ENCODE measurements at places on chromosomes 5 and 9. TPM values are rescaled to one million over a fixed set of nuclear protein-coding genes. Genes with fewer than 3 reads are reported as not detected.

DNA sequence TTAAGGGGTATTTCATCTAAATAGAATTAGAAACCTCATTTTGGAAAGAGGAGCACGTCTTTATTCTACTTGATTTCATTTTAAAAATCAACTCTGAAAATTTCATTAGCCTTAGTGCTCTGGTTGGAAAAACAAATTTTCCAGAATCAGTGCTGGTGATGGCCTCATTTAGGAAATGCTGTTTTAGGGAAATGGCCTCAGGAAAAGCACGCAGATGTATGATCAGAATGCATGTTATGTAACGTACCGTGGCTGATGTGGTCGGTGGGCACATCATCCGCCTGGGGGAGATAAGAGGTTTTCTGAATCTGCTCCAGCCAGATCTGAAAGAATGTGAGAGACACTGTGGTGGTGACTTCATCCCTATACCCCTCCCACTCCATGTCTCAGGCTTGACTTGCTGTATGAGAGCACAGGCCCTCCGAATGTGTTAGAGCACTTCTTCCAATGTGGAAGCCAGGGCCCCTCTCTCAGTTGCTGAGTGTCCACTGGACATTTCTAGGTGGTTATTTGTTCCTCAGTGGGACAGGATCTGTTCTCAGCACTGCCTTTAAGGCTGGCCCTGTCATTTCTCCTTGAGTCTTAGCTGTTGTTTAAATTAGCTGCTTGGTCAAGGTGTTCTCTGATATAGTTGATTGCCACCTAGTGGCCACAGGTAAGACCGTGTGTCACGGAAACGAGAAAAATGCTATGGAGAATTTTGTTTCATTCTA lies 96.5 kb downstream of the ARHGAP26 start:
- peak; percentile 72 for DNase-seq

DNA sequence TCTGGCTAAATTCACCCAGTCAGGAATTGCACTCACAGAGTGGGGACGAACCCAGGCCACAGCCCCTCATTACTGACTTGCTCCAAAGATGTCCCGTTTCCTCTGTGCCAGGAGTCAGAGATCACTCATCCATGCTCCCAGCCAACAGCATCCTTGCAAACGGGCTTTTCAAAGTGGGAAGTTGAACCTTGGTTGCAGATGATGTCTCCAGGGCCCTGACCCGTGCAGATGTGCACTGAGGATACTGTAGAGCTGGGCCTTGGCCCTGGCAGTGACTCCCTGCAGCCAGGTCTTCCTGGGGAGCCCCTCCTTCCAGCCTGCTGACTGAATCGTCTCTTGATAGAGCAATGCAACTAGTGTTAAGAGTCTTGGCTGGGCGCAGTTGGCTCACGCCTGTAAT lies 22.3 kb downstream of the TCF7 start:
- no peak for DNase-seq

GRCh38 chr9:21096901-21097255 lies 19.1 kb upstream of the IFNB1 start:
- DNase-seq = no peak

DNA sequence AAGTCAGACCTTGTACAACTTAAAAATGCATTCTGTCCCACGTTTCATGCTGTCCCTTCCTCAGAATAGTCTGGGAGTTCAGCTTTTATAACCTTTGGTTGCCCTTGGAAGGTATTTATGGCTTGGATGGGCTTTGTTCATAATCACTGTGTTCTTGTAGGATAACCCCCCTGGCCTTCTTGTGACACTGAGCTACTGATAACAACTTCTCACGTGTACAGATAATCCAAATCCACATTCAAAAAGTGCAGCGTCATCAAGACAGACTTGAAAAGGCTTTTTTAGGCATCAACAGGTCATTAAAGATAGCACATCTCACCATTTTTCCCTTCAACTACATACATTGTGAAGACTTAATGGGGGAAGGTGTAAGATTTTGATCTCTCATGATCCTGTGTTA lies 42.0 kb downstream of the SLC1A3 start:
- DNase-seq = no peak

DNA sequence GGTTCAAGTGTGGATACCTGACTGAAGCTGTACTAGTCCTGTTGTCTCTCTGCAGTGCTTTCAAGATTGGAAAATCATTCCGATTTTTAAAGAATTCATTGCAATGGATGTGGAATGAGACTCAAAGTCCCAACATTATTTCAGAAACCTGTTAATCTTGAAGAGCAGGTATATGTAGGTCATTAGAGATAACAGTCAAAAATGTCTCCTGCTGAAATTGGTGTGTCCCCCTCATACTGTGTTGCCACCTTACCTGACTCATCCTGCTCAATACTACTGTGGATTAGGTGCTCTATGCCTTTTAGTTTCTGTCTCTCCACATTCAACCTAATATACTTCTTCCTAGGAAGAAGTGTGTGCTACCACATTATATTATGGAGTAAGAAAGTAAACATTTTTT lies 91.1 kb upstream of the NR3C1 start:
- DNase-seq = no peak

DNA sequence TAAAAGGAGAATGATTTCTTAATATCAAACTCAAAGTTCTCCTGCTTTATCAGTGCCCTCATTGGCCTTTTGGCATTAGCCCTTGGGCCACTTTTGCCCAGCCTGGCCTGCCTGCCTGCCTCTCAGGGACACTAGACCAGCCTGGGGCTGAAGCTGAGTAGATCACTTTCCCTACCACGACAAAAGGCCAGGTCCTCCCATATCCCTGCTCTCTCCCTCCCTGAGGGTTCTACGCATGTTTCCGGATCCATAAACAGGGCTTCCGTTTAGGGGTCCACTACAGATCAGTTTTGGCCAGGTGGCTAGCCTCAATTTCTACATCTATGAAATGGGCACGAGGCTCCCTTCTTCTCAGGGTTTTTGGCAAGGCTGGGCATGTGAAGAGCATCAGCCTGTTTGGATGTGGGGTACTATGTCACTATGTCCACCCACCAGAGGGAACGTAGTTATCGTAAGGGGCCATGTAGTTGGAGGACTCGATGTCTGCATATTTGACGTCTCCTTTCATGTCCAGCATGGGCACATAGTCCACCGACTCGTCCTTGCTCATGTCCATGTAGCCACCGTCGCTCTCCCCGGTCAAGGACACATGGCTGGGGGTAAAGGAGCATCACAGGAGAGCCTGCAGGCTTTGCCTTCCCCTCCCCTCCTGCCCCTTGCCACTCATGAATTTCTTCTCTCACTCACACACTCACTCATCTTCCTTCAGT lies 34.0 kb downstream of the PDGFRB start:
- no peak for DNase-seq

DNA sequence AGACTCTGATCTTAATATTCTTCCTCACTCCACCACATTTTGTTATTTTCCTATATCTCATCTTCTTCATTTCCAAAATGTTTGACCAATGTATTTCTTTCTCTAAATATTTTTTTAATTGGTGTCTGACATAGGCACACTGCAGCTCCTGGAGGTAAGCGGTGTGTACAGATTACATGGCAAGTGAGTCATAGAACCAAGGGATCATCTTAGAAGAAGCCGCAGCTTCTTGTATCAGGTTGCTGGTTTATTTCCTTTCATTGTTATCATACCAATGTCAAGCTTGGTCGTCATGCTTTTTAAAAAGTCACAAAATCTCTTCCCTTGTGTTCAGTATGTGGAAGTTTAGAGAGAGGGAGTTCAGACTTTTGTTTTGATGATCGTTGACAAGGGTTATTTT lies 526.1 kb upstream of the CDH18 start:
- no peak for DNase-seq

DNA sequence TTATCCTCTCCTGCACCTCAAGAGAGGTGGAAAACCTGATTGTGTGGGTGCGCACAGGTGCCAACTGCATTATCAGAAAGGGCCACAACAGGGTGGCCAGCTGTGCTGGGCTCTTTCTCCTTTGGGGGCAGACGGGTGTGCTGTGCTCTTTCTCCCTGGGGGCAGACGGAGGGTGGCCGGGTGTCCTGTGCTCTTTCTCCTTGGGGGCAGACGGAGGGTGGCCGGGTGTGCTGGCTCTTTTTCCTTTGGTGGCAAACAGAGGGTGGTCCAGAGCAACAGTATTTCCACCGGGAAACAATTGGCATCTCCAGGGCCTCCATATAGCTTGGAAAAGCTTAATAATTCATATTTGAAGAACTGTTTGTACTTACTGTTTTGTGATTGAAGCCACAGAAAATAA lies 6.8 kb downstream of the LMX1B start:
- DNase-seq = no peak

DNA sequence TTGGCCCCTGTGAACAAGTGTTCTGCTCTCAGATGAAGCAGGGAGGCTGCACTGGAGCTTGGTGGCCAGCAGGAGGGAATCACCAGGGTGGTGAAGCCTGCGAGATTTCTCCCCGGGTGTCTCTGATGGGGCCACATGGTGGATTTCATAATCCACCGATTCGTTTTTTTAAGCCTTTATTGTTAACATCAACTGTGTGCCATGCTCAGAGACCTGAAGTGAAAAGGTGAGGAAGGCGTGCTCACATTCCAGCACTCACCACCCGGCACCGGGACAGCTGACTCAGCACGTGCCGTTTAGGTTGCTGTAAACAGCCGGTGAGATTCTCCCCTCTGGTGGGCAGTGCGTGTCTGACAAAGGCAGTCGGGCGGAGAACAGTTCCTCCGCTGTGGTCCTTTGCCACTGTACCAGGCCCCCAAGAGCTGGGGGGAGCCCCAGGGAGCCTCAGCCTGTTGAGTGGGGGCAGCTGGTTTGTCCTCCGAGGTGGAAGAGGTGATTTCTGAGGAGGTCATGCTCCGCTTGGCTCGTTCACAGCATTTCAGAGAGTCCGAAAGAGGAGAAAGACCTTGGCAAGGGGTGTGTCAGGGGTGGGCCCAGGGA lies 12.7 kb upstream of the AHRR start:
- DNase-seq = peak; percentile 43

DNA sequence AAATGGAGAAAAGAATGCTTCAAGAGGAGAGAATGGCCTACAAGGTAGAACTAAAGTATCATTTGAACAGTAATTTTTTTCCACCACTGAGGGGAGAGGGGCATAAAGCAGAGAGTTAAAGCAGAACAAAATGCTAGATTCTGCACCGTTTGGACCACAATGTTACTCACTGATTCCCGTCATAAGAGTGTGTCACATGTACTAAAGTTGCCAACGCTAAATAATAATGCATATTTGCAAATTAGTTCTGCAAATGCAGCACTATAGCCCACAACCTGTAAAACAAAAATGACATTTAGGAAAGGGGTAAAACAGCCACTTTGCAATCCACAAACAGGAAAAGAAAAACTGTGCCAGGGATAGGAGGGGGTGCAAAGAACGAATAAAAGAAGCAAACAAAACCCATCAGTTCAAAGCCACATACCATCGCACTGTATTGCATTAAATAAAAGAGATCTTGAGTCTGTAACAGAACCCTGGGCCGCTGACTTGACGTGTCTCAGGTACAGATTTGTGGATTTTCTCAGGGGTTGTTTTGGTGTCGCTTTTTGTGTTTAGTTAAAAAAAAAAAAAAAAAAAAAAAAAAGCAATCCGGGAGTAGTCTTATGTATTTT lies 7.7 kb upstream of the NFIB start:
- DNase-seq = peak; percentile 36

DNA sequence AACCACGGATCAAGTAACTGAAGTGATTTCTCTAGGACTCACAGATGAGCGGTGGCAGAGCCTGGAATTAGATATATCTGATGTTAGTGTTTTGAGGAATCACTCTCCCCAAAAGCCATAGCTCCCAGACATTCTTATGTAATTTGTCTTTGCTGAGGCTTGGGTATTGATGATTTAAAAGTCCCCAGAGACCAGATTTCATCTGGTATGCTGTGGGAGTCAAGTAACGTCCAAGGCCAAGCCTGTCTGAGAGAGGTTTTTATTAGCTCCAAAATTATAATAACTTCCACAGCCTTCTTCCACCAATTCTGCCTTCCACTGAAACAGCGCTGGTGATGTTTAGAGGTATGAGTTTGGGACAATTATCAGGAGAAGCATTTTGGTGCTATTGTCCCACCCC lies 21.3 kb upstream of the KCNIP1 start:
- no peak for DNase-seq

GRCh38 chr5:40991168-40991980 lies 79.8 kb downstream of the MROH2B start:
- DNase-seq = peak; percentile 48

DNA sequence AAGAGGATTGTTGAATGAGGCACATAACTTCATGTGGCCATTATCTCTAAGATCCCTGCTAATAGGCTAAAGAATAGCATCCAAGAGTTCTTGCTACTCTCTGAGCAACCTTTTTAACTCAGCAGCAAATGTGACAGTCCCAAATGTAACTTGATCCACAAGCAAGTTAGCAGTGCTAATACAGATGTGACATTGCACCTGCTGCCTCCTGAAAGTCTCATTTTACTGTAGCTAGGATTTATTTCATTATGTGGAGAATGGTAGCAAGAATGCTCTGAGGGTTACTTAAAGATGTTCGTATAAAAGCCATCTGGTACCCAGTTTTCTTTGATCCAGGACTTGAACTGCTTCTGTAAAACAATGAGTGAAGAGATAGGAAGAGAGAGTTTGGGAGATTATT lies 45.8 kb downstream of the CDH10 start:
- no peak for DNase-seq

GRCh38 chr9:133129001-133129795 lies 8.2 kb upstream of the RALGDS start:
- DNase-seq = no peak

DNA sequence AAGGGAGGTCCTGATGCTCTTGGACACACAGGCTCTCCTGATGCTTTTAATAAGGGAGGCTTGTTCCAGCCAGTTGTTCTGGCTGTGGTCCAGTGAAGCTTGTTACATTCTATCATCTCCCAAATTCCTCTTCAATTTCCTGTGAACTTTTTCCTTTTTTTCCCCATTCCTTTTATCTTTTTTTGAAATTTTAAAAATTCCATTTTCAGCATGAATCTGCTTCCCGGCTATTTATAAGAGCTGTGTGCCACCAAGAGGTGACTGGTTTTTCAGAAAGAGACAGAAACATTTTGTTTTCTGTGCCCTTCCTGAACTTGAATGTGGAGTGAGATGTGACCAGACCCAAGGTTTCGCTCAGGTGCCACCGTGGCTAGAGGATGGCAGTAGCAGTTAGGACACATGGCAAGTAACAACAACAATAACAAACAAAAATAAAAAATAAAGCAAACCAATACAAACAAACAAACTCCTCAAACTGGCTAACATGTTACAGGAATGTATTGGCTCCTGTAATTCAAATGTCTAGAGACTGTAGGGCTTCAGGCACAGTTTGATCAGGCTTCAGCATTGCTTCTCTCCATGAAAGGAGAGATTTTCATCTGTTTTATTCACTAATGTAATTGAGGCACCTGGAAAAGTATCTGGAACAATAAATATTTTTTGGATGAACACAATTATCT lies 121.1 kb downstream of the BOD1 start:
- DNase-seq = no peak

Gene CCNJL
- 4.4 TPM for total RNA-seq

Gene GLRA1
- not detected for total RNA-seq

Gene ANXA2R
- total RNA-seq = 0.26 TPM

Gene ST6GALNAC4
- total RNA-seq = 21.3 TPM

Gene TOR1A
- 12.7 TPM for total RNA-seq

Gene POLR3G
- 7.4 TPM for total RNA-seq

Gene TMEM174
- not detected for total RNA-seq

Gene ARHGEF37
- 29.1 TPM for total RNA-seq

Gene MSX2
- not detected for total RNA-seq

Gene SH3PXD2B
- 10.0 TPM for total RNA-seq

All from bronchial epithelial cell (primary cell).